ENCODE measurements at places on chromosomes 3 and 15. TPM values are rescaled to one million over a fixed set of nuclear protein-coding genes. Genes with fewer than 3 reads are reported as not detected.

The GAP43 gene
- total RNA-seq: 12.2 TPM

GRCh38 chr3:51670053-51670822 is 814 bp upstream of the TEX264 start:
- no peaks in the 10 kb centered on the region for H3K27me3 ChIP-seq
- peak overlapping the region; percentile 92 for H3K4me3 ChIP-seq
- DNase-seq: no peak
- H3K4me1 ChIP-seq: peaks cover 21% of the 10 kb centered on the region
- no peaks in the 10 kb centered on the region for H3K36me3 ChIP-seq
- peak overlapping the region; percentile 93 for H3K27ac ChIP-seq

DNA sequence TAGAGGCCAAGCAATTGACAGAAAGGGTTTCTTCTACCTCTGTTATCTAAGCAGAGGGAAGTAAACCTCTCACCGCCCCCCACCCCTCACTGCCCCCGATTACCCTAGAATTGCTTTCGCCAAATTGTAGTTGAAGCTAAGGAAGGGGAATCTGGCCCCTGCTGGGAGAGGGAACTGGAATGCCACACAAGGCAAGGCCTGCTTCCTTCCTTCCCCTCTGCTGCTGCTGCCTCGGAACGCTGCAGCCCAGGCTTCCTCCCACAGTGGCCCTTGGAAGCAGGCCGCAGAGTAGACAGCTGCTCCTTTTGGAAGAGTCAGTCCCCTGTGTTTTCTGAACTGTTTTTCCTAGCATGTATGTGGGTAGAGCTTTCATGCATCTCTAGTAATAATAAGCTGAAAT is 21.6 kb downstream of the RLBP1 start:
- no peak overlapping the region for H3K4me3 ChIP-seq
- no peaks in the 10 kb centered on the region for H3K27me3 ChIP-seq
- no peaks in the 10 kb centered on the region for H3K4me1 ChIP-seq
- DNase-seq: no peak
- H3K27ac ChIP-seq: peak overlapping the region; percentile 61

- H3K4me1 ChIP-seq: no peaks in the 10 kb centered on the region
- no peak overlapping the region for H3K4me3 ChIP-seq
- no peaks in the 10 kb centered on the region for H3K36me3 ChIP-seq
- DNase-seq: no peak
- H3K27me3 ChIP-seq: no peaks in the 10 kb centered on the region
Measured at GRCh38 chr3:189108735-189109134, 63.0 kb upstream of the TPRG1 start.

GRCh38 chr15:91407269-91407889 is 307.3 kb downstream of the SV2B start:
- no peaks in the 10 kb centered on the region for H3K36me3 ChIP-seq
- no peaks in the 10 kb centered on the region for H3K4me1 ChIP-seq
- H3K27me3 ChIP-seq: no peaks in the 10 kb centered on the region
- DNase-seq: no peak

DNA sequence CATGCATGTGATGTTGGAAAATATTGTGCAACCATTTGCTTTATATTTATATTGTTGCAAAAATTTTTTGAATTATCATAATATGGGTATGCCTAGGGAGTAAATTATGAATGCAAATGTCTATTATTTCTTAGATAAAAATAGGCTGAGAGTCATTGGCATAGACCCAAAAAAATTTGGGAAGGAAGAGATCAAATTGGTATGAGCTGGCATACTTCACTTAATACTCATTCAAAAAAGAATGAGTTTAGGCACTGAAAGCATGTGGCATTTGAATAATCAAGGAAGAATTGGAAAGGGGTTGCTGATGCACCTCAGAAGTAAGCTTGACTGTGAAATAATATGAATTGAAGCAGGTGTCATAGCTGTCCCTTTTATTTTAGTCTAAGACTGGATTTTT is 764.0 kb upstream of the DPPA4 start:
- H3K27me3 ChIP-seq: no peaks in the 10 kb centered on the region
- H3K27ac ChIP-seq: no peak overlapping the region
- H3K36me3 ChIP-seq: no peaks in the 10 kb centered on the region
- no peak for DNase-seq

The NUTM1 gene
- not detected for total RNA-seq

GRCh38 chr3:8854656-8855055 is 85.2 kb upstream of the OXTR start:
- no peaks in the 10 kb centered on the region for H3K27me3 ChIP-seq
- no peak overlapping the region for H3K4me3 ChIP-seq
- H3K27ac ChIP-seq: no peak overlapping the region
- no peaks in the 10 kb centered on the region for H3K4me1 ChIP-seq
- no peak for DNase-seq

The ZBTB47 gene
- total RNA-seq: 52.0 TPM

The LMOD3 gene
- total RNA-seq: not detected

DNA sequence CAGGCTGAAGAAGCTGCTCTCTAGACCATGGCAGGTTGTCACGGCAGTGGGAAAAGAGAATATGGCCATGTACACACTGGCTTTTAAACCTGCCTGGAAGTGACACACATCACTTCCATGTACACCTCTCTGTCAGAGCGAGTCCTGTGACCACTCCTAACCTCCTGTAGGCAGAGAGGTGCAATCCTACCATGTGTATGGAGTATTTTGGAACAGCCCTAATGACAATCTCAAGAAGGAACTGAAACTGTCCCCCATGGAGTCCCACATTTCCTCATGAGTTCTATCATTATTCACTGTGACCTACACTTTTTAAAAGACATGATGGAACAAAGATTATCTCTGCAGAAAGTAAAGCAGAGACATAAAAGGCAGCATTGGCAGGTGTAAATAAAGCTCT is 153.4 kb upstream of the PFN2 start:
- H3K4me1 ChIP-seq: no peaks in the 10 kb centered on the region
- H3K27ac ChIP-seq: no peak overlapping the region

- no peak for DNase-seq
- H3K27me3 ChIP-seq: no peaks in the 10 kb centered on the region
Measured at GRCh38 chr3:139481116-139481515, 4.8 kb upstream of the RBP2 start.

DNA sequence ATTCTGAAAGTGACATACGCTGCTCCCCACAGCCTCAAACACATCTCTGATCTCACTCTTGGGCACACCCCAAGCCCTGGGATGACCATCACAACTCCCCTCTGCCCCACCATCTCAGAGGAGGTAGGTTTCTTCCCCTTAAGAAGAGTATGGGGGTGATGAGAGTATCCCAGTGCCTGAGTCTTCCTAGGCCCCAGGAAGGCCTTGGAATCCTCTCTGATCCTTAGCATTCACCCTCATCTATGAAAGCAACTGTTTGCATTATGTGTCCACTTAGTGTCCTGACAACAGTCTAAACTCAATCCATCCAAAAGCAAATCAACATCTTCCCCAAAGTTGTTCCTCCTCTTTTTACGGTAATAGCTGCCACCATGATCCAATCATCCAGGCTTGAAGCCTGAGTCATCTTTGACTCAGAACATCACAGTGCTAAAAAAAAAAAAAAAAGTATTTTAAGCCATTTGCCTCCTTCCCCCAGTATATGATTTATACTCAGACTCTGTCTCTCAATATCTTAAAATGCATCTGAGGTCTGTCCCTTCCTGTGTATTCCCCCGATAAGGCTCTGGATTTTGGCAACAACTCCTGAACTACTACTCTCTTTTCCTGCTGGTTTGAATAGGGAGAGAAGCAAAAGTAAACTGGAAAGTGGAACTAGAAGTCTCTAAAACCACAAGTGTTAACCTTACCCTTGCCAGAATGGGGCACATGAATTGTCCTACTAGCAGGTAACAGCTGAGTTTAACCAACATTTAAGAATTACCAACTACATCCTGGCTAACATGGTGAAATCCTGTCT is 22.5 kb downstream of the POPDC2 start:
- H3K4me1 ChIP-seq: peaks cover 27% of the 10 kb centered on the region
- H3K27me3 ChIP-seq: no peaks in the 10 kb centered on the region
- peak overlapping the region; percentile 56 for H3K27ac ChIP-seq

The BUB1B gene
- 2.0 TPM for total RNA-seq
